Activated T-cell treated with anti-CD3 and anti-CD28 coated beads, Interleukin-2, amount 50 U/mL, for 4 hours (primary cell): ENCODE measurements at places on chromosomes 5 and 9.

- no peak for DNase-seq
Measured at GRCh38 chr5:164027738-164028137, 522.3 kb downstream of the MAT2B start.

DNA sequence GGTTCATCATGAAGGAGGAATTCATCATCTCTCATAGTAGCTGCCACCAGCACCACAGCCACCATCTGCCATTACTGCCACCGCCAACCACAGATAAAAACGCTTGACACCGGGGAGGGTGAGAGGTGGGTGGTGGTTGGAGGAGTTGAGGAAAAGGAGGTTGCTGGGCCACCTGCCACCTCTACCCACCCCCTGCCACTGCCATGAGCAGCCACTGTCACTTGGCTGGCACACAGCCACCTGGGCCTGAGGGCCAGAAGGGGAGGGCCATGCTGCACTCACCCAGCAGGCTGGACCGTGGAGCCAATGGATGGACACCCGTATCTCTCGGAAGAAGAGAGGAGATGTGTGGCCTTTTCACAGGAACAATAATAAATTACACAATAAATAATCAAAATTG lies 31.3 kb upstream of the SLC36A2 start:
- no peak for DNase-seq

GRCh38 chr5:126354012-126354857 lies 69.0 kb upstream of the GRAMD2B start:
- DNase-seq = no peak

DNA sequence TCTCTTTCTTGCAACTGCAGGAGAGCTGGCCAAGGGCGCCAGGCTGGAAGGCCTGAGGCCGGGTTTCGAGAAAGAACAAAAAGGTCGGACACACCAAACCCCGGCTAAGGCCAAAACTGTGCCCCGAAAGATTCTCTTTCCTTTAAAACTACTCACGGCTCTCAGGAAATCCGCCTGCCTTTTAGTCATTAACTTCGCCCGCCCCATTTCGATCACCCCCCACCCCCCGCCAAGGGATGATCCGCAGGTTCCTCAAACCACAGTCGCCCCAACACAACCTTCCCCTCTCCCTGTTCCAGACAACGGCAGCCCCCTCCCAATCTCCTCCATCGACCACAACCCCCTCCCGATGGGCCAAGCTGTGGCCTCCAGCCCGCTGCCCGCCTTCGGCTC lies 536 bp downstream of the FEM1C start:
- DNase-seq = peak; percentile 39

GRCh38 chr9:77427256-77427927 lies 220.7 kb downstream of the GNA14 start:
- no peak for DNase-seq

- peak; percentile 34 for DNase-seq
Measured at GRCh38 chr9:133604214-133604613, 5.0 kb downstream of the FAM163B start.

DNA sequence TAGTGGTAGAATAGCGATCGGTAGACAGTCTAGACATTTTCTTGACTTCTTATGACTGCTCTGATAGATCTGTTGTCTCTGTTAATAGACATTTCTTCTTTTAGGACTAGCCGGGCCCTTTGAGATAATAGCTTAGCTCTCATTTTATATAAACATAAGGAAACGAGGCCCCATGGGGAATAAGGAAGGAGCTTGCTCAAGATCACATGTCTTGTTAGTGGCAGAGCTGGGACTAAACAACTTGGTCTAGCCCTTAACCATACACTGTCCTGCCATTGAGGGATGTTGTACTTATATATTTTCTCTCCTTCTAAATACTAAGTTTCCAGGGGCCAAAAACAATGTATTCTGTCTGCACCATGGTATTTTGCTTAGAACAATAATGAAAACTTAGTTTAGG lies 140.0 kb downstream of the GCNT1 start:
- DNase-seq = no peak

GRCh38 chr5:133942614-133943474 lies 25.6 kb downstream of the C5orf15 start:
- no peak for DNase-seq

GRCh38 chr5:39498278-39498952 lies 73.6 kb upstream of the DAB2 start:
- no peak for DNase-seq

- no peak for DNase-seq
Measured at GRCh38 chr5:175689147-175689991, 31.5 kb downstream of the HRH2 start.

GRCh38 chr9:132605387-132605786 lies 23.0 kb downstream of the BARHL1 start:
- no peak for DNase-seq

GRCh38 chr9:130996676-130997394 lies 12.1 kb upstream of the LAMC3 start:
- DNase-seq = no peak

DNA sequence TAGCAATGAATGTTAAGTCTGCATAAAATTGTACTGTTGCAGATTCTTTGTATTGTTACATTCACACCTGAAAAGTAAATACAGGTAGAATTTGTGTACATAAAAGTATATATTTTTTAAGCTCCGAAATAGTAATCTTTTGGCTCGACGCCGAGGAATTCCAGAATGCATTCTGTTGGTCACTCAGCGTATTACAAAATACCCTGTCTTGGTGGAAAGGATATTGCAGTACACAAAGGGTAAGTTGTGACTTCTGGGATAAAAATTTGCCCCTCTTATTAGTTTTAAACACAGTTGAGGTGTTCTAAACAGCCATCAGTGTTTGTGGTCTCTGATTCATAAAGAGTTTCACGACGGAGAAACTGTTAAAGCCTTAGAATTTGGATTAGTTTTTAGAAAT lies 257.6 kb downstream of the ARHGEF28 start:
- DNase-seq = no peak

DNA sequence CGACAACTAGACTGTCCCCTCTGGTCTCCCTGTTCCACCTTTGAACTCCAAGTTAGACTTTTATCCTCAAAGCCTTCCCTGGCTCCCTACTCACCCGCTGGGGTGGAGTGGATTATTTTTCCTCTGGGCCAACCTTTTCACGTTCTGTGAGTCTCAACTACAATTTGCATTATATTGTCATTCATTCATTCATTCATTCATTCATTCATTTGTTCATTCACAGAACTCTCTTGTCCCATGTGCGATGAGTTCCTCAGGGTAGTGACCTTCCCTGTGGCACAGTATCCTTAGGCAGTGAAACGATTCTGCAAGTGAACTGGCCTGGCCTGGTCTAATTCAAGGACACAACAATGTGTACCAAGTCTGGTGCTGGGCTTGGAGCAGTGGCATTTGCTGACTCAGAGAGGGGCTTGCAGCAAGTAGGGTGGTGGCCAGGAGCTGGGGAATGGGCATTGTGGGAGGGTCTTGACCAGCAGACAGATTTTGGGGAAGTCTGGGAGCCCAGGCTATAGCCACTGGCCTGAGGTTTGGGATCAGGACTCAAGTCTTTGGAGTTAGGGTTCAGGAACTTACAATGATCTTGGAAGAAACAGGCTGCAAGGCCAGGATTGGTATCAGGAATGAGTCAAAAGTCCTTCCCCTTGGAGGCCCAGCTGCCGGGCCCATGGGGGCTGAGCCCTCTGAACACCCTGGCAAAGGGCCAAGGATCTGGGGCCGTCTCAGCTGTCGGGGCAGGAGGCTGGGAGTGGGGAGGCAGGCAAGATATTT lies 37.2 kb upstream of the COL15A1 start:
- no peak for DNase-seq

- peak; percentile 70 for DNase-seq
Measured at GRCh38 chr9:96686638-96687335, 31.7 kb upstream of the PRXL2C start.

DNA sequence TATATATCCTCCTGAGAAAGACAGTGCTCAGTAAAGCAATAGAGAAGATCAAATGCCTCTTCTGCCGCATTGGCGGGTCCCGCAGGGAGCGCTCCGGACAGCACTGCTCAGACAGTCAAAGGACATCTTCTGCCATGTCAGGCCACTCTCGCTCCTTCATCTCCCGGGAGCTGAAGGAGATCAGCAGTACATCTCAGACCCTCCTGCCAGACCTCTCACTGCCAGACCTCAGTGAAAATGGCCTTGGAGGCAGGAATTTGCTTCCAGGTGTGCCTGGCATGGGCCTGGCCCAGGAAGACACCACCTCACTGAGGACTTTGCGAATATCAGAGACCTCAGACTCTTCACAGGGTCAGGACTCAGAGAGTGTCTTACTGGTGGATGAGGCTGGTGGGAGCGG lies 12.2 kb downstream of the PTGER4 start:
- DNase-seq = no peak

GRCh38 chr9:85443190-85443598 lies 298.6 kb downstream of the AGTPBP1 start:
- DNase-seq = no peak
